ENCODE measurements at places on chromosomes 3 and 15. TPM values are rescaled to one million over a fixed set of nuclear protein-coding genes. Genes with fewer than 3 reads are reported as not detected.

Gene COX5A
- 74.4 TPM for total RNA-seq

DNA sequence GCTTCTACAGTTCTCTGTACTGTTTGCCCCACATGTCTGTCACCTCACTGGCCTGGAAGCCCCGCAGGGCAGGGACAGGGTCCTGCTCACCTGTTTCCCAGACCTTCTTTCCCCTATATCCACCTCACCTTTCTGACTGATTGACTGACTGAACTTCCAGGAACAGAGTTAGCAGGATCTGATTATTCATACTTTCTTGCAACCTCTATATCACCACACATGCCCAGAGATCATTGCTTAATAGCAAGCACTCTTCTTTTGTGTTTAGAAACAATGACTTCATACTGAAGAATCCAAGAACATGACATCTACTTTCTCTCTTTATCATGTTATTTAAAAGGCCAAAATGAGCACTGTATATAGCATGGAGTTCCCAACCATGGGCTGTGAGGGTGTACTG lies 18.0 kb upstream of the CLEC3B start:
- H3K36me3 ChIP-seq, result peaks cover 30% of the 10 kb centered on the region
- no peaks in the 10 kb centered on the region for H3K27me3 ChIP-seq
- H3K4me1 ChIP-seq, result peaks cover 50% of the 10 kb centered on the region
- no peak overlapping the region for H3K4me3 ChIP-seq

- no peaks in the 10 kb centered on the region for H3K4me1 ChIP-seq
- DNase-seq, result no peak
- H3K4me3 ChIP-seq, result no peak overlapping the region
- H3K27me3 ChIP-seq, result no peaks in the 10 kb centered on the region
- no peak overlapping the region for H3K27ac ChIP-seq
Observed at GRCh38 chr15:93948726-93949125, 282.6 kb upstream of the MCTP2 start.

GRCh38 chr3:182789371-182789770 lies 3.9 kb upstream of the ATP11B start:
- H3K27me3 ChIP-seq, result peaks cover 4% of the 10 kb centered on the region
- H3K4me1 ChIP-seq, result no peaks in the 10 kb centered on the region
- no peak overlapping the region for H3K27ac ChIP-seq
- H3K4me3 ChIP-seq, result no peak overlapping the region
- no peaks in the 10 kb centered on the region for H3K36me3 ChIP-seq

Gene GP5
- total RNA-seq, result 4.2 TPM

- H3K4me1 ChIP-seq, result no peaks in the 10 kb centered on the region
- H3K27ac ChIP-seq, result no peak overlapping the region
- H3K36me3 ChIP-seq, result no peaks in the 10 kb centered on the region
- no peak overlapping the region for H3K4me3 ChIP-seq
Observed at GRCh38 chr15:87033056-87033455, 953.4 kb downstream of the AGBL1 start.

Gene SPTBN5
- 2.7 TPM for total RNA-seq

DNA sequence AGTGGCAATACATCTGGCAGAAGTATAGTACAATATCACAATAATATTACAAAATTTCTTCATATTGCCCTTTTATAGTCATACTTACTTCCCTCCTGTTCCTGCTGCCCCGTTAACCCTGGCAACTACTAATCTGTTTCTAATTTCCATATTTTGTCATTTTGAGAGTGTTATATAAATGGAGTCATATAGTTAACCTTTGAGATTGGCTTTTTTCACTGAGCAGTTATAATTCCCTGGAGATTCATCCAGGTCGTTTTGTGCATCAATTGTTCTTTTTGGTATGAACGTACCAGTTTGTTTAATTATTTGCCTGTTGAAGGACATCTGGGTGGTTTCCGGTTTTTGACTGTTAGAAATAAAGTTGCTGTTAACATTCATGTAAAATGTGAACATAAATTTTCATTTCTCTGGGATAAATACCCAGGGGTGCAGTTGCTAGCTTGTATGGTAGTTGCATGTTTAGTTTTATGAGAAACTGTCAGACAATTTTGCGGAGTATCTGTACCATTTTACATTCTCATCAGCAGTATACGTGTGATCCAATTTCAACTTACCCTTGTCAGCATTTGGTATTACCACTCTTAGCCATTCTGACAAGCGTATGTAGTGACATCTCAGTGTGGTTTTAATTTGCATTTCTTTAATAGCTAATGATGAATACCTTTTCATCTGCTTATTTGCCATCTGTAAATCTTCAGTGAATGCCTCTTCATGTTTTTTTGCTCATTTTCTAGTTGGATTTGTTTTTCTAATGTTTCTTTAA lies 32.2 kb upstream of the IL20RB start:
- H3K27ac ChIP-seq, result no peak overlapping the region
- peaks cover 65% of the 10 kb centered on the region for H3K4me1 ChIP-seq
- DNase-seq, result no peak
- H3K36me3 ChIP-seq, result no peaks in the 10 kb centered on the region
- no peaks in the 10 kb centered on the region for H3K27me3 ChIP-seq
- no peak overlapping the region for H3K4me3 ChIP-seq

Gene RAB7A
- total RNA-seq, result 141 TPM

Gene CCDC9B
- total RNA-seq, result 5.1 TPM

Gene HPS3
- 33.0 TPM for total RNA-seq

DNA sequence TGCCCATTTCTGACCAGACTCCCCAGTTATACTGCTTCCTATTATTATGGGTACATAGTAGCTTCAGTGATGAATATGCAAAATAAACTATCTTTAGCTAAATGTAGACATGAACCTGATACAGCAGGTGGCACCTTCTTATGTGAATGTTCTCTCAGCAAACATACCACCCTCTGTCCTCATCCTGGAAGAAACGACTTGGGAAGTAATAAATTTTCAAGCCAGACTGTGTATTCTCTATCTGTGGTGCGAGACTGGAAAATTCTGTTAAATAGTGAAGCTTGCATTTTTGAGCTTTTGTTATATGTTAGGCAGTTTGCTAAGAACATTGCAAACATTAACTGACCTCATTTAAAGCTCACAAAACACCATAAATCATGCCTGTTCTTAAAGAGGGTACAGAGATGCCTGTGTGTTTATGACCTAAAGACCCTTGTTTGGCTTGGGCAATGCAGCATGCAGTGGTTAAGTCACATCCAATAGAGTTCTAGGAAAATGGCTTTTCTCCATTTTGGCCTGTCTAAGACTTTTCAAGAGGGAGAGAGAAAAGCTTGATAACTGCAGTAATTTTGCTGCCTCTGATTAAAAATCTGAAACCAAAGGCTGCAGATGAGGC lies 287.1 kb downstream of the NEK10 start:
- H3K27me3 ChIP-seq, result no peaks in the 10 kb centered on the region
- no peak for DNase-seq
- H3K36me3 ChIP-seq, result no peaks in the 10 kb centered on the region
- H3K4me3 ChIP-seq, result no peak overlapping the region
- no peaks in the 10 kb centered on the region for H3K4me1 ChIP-seq

GRCh38 chr3:11010426-11011165 lies 18.0 kb downstream of the SLC6A1 start:
- no peaks in the 10 kb centered on the region for H3K4me1 ChIP-seq
- H3K36me3 ChIP-seq, result no peaks in the 10 kb centered on the region
- H3K4me3 ChIP-seq, result no peak overlapping the region
- H3K27me3 ChIP-seq, result no peaks in the 10 kb centered on the region
- H3K27ac ChIP-seq, result no peak overlapping the region
- DNase-seq, result no peak

DNA sequence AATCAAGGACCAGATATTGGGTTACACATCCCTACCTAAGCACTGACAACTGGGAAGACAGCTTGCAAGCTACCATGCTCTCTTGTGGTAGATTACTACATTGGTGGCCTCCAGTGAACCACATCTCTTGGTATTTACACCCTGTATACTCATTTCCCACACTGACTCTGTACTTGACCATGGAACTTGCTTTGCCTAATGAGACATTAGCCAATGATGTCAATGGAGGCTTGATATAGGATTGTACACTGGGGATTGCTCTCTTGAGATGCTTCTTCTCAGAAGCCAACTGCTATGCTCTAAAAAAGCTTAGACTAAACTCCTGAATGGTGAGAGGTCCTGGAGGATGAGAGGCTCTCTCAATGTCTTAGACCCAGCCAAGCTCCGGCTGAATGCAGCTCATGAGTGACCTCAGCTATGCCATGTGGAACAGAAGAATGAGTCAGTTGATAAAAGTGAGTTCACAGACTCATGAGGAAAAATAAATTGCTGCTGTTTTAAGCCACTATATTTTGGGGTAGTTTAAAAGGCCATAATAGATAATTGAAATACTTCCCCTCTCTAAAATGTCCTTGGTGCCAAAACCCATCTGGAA lies 61.5 kb upstream of the GALNT15 start:
- DNase-seq, result no peak
- no peaks in the 10 kb centered on the region for H3K36me3 ChIP-seq
- no peak overlapping the region for H3K27ac ChIP-seq
- no peak overlapping the region for H3K4me3 ChIP-seq

DNA sequence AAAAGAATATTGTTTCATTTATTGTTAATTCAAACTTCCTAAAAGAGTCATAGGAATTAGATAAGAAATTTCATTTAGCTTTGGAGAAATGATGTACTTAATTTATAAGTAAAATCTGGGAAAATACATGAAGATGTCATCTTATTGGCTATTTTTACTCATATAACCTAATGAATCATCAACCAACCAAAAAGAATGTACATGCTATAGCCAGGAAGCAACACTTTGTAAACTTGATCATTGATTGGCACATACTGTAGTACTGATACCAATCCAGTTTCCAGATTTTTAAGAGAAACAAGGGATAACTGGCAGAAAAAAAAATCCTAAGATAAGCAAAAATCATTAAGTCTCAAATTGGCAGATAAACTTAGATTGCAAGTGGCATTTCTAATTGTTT lies 207.9 kb upstream of the CDIN1 start:
- H3K4me3 ChIP-seq, result no peak overlapping the region
- H3K27ac ChIP-seq, result no peak overlapping the region
- H3K36me3 ChIP-seq, result no peaks in the 10 kb centered on the region
- no peaks in the 10 kb centered on the region for H3K4me1 ChIP-seq
- no peaks in the 10 kb centered on the region for H3K27me3 ChIP-seq

Gene TTLL3
- total RNA-seq, result 81.4 TPM

DNA sequence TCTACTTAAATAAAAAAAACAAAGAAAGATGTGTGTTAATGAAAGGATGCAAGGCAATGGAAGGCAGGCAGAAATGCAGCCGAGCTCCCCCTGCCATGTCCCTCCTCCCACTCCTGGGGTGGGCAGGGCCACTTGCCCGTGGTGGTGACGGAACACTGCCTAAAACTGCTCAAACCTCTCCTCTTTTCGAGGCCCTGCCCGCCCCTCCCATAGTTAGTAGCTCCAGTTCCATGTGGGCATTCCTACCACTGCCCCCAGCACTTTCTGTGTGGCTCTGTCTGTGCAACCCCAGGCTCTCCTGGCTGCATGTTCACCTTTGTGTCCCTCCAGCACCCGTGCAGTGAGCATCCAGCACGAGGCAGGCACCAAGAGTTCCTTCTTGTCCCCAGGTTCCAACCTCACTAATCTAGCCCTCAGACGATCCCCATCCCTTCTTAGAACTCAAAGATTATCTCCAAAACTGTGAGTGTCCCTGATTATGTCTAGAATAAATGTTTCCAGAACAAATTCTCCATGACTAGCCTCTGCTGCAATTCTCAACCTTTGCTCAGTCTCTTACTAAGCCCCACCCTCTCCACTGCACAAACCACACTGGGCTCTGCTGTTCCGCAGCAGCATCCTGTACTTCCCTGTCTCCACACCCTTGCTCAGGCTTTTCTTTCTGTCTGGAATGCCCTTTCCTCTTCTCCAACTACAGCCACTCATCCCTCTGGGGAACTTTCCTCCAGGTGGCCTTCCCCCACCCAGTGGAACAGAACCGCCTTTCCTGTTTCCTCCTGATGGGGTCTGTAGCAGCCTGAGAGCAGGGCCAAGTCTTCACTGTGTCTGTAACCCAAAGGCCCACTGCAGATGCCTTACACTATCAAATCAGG lies 32.6 kb upstream of the SPTBN5 start:
- peak overlapping the region; percentile 3 for H3K27ac ChIP-seq
- no peaks in the 10 kb centered on the region for H3K36me3 ChIP-seq

DNA sequence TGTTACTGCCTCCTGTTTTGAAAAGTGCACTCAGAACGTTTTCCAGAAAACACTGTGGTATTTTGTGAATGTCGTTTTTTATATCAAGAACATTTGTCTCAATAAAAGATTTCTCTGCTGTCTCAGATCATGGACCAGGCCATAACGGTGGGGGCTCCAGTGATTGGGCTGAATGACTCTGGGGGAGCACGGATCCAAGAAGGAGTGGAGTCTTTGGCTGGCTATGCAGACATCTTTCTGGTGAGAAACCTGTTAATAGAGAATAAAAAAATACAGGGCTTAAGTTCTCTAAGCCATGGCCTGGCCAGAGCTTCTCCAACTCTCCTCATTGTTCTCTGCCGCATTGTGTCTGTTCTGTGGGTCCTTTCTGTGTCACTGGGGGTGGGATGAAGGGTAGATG lies 11.7 kb downstream of the PCCB start:
- DNase-seq, result no peak
- no peaks in the 10 kb centered on the region for H3K4me1 ChIP-seq
- H3K36me3 ChIP-seq, result peaks cover 7% of the 10 kb centered on the region
- no peak overlapping the region for H3K27ac ChIP-seq
- no peaks in the 10 kb centered on the region for H3K27me3 ChIP-seq
- no peak overlapping the region for H3K4me3 ChIP-seq

GRCh38 chr15:50968353-50968752 lies 59.9 kb downstream of the AP4E1 start:
- DNase-seq, result no peak
- no peak overlapping the region for H3K4me3 ChIP-seq
- H3K4me1 ChIP-seq, result no peaks in the 10 kb centered on the region
- peaks cover 4% of the 10 kb centered on the region for H3K36me3 ChIP-seq
- no peak overlapping the region for H3K27ac ChIP-seq

DNA sequence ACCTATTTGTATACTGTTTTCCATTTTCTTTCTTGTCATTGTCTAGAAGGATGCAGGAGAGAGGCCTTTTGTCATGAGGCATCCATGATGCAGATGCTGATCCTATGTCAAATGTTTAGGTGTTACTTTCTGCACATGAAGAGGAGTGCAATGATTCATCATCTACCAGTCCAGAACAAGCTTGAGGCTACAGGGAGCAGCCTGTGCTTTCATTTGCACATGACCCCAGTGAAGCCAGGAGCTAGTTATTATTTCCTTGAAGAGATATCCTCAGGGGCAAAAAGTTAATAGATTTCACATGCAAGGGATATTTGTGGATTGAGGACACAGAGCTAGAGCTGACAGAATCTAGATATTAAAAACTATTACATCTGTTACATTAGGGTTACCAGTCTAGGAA lies 204.4 kb upstream of the TGFBR2 start:
- H3K36me3 ChIP-seq, result no peaks in the 10 kb centered on the region
- H3K27me3 ChIP-seq, result no peaks in the 10 kb centered on the region
- H3K4me3 ChIP-seq, result no peak overlapping the region
- DNase-seq, result no peak
- no peak overlapping the region for H3K27ac ChIP-seq

DNA sequence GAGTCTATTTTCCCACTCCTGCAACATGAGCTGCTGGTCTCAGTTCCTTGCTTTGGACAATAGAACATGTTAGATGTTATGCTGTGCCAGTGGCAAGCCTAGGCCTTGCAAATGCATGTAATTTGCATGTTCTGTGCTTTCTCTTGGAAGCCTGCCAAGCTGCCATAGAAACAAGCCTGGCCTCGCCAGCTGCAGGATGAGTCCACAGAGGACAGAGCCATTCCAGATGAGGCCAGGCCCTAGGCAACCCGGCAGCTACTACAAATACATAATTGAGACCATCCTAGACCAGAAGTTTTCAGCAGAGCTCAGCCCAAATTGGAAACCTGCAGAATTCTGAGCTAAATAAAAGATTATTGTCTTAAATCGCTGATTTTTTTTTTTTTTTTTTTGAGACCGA lies 39.6 kb downstream of the TRIM69 start:
- H3K27me3 ChIP-seq, result no peaks in the 10 kb centered on the region
- H3K4me1 ChIP-seq, result no peaks in the 10 kb centered on the region
- H3K4me3 ChIP-seq, result no peak overlapping the region

Gene NR1I2
- 0.49 TPM for total RNA-seq
